ENCODE measurements at places on chromosomes 11 and 22.

- no peak for DNase-seq
Observed at GRCh38 chr22:47111626-47112581, 349.5 kb downstream of the TBC1D22A start.

GRCh38 chr22:32636884-32637283, 162.3 kb downstream of the FBXO7 start:
- DNase-seq: no peak

- DNase-seq: peak; percentile 65
Observed at GRCh38 chr11:15976433-15977045, 379.8 kb downstream of the SOX6 start.

DNA sequence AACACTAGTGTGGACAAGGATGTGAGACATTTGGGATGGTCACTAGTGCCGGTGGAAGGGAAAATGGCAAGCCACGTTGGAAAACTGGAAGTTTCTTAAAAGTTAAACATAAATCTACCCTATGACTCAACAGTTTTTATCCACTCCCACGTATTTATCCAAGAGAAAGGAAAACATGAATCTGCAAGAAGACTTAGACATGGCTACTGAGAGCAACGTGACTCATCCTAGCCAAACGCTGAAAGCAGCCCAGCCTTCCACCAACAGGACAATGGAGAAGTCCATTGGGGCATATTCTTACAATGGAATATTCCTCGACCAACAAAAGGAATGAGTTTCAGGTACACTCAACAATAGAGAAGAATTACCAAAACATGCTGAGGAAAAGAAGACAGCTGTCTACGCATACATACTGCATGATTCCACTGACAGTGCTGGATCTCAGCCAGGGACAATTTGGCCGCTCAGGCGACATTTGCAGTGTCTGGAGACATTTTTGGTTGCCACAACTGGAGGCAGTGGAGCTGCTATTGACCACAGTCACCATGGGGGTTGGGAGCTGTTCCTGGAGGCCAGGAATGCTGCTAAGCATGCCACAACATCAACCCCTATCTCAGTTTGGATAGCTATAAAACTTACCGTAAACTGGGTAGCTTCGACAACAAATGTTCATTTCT, 21.2 kb downstream of the SYT13 start:
- peak; percentile 71 for DNase-seq

GRCh38 chr22:35743326-35743860, 25.7 kb downstream of the APOL5 start:
- DNase-seq: peak; percentile 47

DNA sequence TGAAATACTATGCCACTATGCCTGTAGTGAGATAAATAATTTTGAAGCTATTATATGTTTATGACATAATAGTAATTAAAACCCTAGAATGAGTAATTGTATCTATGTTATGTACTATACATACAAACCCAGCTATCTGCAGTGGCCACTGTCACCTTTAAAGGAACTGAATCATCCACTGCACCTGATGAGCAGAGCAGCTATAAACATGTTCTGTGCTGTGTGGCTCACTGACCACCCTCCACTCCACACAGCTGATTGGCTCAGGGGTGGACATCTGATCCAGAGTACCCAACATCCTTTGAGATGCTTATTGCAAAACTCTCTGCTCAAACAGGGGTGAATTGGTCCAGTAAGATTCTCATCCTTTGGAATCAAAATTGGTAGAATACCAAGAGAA, 19.2 kb upstream of the RRAS2 start:
- DNase-seq: no peak

- peak; percentile 48 for DNase-seq
Observed at GRCh38 chr11:126257764-126258163, 10.9 kb downstream of the SRPRA start.

DNA sequence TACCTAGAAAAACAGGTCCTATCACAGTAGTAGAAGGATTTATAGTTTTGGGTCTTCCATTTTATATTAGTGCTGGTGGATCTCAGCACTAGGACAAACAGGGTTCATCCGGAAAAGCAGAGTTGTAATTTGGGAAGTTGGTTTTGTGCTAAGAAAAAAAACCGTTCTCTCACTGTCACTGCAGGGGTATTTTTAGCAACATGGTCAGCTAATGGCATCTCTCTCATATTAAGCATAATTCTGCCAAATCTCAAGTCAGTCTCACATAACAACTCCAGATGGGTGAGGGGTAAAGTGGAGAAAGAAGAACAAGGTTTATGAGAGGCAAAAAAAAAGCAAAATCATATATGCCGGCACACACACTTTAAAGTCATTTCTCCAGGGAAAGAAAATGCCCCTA, 51.6 kb upstream of the GDPD4 start:
- no peak for DNase-seq

GRCh38 chr11:10381736-10382135, 73.3 kb upstream of the AMPD3 start:
- DNase-seq: peak; percentile 85

DNA sequence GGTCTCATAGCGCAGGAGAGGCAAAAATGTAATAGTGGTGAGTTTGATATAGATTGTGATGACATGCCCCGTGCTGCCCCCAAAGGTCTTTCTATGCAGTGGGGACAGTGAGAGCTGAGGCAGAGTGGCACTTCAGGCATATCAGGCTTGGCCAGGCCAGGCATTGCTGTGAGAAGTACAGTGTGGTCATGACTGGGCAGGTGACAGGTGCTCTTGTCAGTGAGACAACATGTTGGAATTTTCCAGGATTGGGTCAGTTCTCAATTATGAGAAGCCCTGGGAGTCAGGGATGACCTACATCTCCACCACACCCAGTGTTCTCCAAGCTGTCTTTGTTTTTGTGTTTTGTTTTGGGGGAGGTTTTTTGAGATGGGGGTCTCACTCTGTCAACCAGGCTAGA, 3.7 kb downstream of the SNAP29 start:
- no peak for DNase-seq

DNA sequence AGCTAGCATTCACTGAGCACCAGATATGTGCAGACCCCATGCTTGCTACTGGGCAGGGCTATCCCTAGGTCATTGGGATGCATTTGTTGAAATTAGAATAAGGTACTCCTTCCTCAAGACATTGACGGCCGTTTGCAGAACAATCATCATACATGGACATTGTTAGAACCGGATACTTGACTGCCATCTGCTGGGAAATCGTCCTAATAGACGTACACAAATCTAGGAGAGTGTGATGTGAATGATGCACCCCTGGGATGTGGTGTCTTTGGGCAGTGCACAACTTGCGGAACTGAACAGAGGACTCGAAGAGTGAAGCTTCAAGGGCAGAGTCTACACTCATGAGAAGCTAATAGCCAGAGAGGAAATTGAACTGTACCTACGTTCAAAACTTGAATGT, 35.9 kb downstream of the MYO18B start:
- peak; percentile 23 for DNase-seq

DNA sequence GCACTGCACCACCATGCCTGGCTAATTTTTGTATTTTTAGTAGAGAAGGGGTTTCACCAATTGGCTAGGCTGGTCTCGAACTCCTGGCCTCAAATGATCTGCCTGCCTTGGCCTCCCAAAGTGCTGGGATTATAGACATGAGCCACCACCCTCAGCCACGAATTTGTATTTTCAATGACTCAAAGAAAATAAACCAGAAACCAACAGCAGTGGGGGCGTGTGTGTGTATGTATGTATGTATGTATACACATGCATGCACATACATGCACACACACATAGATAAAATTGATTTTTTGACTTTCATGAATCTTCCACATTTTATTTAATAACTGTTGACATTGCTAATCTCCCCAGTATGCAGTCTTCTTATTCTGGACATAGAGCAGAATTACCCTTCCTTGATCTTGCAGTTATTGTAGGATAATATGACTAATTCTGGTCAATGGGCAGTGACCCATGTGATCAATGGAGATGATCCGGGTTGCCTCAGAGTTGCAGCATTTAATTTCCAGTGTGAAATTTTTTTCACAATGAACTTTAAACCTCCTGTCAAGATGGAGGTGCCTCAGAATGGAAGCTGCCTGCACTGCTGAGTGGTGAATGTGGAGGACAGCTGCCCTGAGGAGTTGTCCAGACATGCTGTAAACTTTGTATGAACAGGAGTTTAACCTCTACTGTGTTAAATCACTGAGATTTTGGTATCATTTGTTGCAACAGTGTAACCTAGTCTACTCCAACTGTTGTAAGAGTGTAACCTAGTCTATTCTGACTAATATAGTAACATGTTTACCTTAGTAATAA, 12.8 kb upstream of the PTPN5 start:
- no peak for DNase-seq

DNA sequence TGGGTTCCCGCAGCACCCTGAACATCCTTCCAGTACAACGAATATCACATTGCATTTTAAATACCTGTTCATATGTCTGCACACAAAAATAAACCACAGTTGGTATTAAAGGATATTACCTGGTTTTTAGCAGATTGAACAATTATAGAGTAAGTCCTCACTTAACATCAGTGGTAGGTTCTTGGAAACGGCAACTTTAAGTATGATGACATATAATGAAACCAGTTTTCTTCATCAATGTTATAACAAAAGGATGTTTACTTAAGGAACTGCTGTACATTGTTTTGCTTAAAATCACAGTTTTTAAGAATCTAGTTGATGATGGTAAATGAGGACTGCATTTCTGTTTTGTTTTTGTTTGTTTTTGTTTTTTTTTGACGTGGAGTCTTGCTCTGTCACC, 28.0 kb downstream of the TRIM66 start:
- DNase-seq: no peak
